Glutamatergic neuron (in vitro differentiated cells): ENCODE measurements at places on chromosomes 7 and 10.
A peak's percentile ranks its signal among the peaks of the same experiment; 100 is the strongest.

- no peak for DNase-seq
Observed at GRCh38 chr10:49298983-49299815, at the start of gene C10orf71. TSS of gene C10orf71 (plus strand) at chr10:49299170. CDS start at chr10:49322546, 23,376 bp downstream.

GRCh38 chr7:41579961-41580935 is 122.6 kb downstream of the INHBA start:
- DNase-seq, result no peak

GRCh38 chr10:86295791-86296190 is 70.8 kb downstream of the GRID1 start:
- peak; percentile 3 for DNase-seq

GRCh38 chr7:47664650-47665195 is 82.8 kb upstream of the TNS3 start:
- no peak for DNase-seq
